ENCODE measurements at places on chromosomes 6 and 20.

DNA sequence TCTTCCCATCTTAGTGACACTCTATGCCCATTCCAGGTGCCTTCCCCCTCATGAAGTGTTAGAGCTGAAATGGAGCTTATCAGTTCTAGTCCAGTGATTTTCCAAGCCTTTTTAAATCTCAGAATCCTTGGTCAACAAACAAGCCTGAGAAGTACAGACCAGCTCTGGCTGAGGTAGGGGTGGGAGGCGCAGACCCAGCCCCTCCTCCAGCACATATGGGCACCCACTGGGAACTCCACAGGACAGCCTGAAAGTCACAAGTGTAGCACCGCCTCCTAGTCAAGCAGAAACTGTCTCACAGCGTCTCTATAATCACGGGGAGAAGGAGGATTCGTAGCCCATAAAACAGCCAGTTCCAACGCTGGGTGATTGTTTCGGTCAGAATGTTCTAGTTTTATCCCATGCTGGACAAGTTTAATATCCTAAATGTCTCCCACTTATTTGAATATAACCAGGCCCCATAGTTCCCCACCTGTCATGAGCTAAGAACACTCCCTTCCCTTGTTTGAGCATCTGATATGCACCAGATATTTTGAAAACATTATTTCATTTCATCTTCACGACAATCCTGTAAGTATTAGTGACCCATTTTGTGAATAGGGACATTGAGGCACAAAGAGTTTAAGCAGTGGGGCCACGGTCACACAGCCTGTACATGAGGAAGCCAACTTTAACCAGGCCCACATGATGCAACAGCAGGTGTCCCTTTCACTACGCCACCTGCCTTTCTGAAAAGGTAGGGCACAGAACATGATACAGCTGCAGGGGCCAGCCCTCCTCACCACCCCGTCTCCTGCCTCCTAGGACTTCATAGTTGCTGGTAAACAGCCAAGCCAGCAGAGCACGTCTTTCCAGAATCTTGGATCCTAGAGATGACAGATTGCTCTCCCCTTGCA lies 40.1 kb downstream of the TRAF3IP2 start:
- DNase-seq, result no peak

- peak; percentile 35 for DNase-seq
These were observed 26.7 kb downstream of the PKIG start for GRCh38 chr20:44609006-44609515.

GRCh38 chr6:75284632-75285282 lies at the start of gene TMEM30A:
Gene TMEM30A (minus strand): TSS chr6:75284792. CDS start chr6:75284638, 154 bp downstream.
- peak; percentile 99 for DNase-seq

GRCh38 chr6:92700411-92700810 lies 718.9 kb downstream of the EPHA7 start:
- no peak for DNase-seq

DNA sequence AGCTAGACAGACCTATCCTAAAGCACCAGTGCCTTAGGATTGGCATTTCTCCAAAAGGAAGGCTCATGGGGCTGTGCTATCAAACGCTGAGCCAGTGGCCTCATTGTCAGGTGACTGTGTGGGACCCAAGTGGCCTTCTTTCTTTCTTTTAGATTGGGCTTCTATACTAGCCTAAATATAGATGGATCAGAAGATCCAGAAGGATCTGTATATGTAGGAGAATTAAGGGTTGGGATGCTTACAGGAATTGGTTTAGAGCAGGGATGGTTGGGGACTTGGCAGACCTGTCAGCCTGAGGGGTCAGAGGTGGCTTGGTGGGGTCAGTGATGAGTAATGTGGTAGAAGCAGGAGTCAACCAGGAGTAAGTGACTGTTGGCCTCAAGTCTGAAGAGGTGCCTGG lies 14.8 kb downstream of the ABT1 start:
- no peak for DNase-seq

- DNase-seq, result peak; percentile 81
These were observed 151.1 kb upstream of the B3GAT2 start for GRCh38 chr6:71107911-71108420.

DNA sequence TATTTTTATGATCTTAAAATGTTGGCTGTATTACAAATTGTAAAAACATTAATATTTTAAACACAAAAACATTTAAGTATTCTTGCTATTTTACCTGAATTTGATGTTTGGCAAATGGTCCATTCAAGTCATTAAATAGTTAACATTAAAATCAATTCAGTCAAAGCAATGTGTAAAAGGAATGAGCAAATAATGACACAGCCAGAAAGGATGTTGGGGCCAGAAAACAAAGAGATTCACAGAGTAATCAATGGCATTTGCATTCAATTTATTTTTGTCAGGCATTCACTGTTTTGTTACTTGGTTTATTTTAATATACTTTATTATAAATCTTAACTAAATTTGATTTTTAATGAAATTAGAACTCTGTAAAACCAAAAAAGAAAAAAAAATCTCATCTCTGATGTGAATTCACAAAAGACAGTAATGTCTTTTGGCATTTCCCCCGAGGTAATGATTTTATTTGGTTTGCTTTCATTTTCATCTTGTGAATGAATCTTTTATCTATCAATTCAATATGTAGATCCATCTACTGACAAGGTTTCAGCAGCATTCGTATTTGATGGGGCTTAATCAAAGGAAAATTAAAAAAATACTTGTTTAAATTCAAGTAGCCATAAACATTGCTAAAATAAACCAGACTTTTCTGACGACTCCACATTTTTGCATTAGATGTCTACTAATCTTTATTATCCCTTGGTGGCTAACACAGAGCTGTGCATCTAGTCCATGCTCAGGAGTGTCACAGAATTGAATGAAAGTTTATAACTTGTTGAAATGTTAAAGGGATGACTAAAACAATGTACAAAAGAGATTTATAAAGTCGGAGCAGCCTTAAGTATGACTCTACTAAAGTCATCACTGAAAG lies 866.7 kb upstream of the GJE1 start:
- DNase-seq, result peak; percentile 56

DNA sequence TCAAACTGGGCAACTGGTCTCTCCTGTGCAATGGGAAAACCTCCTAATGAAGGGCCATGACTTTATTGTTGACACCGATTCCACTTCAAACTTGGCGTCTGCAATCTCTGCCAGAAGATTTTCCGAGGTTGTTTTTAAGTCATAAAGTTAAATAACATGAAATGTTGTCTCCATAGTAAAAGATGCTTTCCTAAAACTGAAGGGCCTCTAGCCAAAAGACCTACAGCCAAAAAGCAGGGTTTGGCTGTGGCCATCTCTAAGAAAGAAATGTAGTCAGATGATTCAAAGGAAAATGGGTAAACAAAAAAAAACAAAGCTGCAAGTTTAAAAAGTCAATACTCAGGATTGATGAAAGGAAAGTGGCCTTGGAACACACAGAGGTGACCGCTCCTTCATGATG lies 14.1 kb downstream of the CD93 start:
- peak; percentile 78 for DNase-seq

DNA sequence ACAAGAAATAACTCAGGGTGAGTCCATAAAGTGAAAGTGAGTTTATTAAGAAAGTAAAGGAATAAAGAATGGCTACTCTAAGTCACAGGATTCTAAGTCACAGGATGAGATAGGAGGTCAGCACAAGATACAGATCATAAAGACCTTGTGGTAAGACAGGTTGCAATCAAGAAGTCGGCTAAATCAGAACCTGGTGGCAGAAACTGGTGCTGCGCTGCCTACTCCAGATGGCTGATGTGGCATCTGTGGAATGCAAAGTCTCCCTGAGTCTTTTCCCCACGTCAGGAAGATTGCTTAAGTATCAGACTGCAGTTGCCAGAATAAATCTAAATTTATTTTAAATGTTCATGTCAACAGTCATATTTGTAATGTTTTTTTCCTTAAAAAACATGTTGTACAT lies 10.7 kb upstream of the KCNK15 start:
- DNase-seq, result no peak

GRCh38 chr20:18805881-18806280 lies 7.7 kb upstream of the SCP2D1 start:
- peak; percentile 17 for DNase-seq

GRCh38 chr6:34056305-34057108 lies 89.4 kb downstream of the GRM4 start:
- DNase-seq, result peak; percentile 55

DNA sequence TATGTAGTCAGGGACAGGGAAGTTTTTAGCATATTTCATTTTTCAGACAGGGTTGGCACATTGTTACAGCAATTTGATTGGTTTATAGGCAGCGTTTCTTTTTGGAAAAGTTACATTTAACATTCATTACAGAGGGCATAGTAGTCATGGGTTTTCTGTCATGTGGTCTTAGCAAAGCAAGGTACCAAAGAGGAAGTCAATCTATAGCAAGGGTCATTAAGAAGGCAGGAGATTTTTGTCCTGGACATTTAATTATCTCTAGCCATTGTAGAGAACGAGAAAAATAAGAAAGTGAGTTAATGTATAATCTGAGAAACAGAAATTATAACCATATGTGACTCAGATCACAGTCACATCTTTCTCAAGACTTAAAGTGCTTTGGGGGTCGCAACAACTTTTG lies 47.4 kb downstream of the TPD52L1 start:
- no peak for DNase-seq

- DNase-seq, result no peak
These were observed 172.6 kb upstream of the LAMA2 start for GRCh38 chr6:128710315-128710714.

- no peak for DNase-seq
These were observed 264.6 kb downstream of the FRK start for GRCh38 chr6:115796061-115796460.

- peak; percentile 42 for DNase-seq
These were observed 148.8 kb downstream of the RPS12 start for GRCh38 chr6:132962936-132963868.

DNA sequence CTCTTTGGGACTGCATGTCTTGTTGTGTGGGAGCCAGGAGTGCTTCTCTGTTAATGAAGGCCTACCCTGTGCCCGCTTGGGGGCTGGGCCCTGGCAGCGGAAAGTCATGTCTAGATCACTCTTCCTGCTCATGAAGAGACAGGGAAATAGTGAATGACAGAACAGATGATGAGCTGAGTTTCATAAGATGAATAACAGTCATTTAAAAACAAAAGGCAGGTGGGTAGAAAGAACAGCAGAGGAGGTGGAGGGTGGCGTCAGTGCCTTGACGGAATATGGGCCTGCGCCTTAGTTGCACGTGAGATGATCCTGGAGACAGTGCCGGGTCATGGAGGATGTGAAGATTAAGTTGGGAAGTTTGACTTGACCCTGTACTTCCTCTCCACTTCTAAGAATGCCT lies 85.5 kb downstream of the ARID1B start:
- DNase-seq, result no peak

GRCh38 chr20:5184684-5185083 lies 57.9 kb downstream of the CDS2 start:
- no peak for DNase-seq

GRCh38 chr6:113530769-113531168 lies 326.4 kb upstream of the MARCKS start:
- DNase-seq, result no peak

DNA sequence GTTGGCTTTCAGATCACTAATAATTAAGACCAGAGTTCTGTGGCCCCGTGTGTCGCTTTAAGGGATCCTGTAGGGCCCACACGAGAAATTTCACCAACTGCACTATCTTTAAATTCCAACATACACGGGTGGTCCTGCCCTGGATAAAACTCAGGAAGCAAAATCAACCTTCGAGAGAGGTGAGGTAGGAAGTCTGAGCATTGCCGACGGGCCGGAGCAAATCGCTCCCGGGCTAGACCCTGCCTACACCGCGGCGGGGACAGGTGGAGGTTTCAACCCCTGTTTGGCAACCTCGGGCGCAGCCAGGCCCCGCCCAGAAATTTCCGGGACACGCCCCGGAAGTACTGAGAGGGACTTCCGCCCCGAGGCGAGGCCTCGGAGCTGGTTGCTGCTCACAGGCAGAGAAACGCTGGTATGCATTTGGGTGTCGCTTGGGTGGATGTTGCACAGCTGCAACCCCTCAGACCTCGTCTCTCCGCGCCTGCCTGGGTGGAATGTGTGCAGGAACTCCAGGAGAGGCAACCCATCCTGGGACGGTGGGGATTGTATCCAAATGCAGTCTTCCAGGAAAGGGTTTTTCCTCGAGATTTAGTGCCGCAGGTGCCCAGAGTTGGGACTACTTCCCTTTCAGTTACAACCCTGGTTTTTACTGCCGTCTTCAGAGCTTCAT lies 19.9 kb downstream of the ZKSCAN8 start:
- peak; percentile 79 for DNase-seq

- no peak for DNase-seq
These were observed 519.1 kb upstream of the EYS start for GRCh38 chr6:66226109-66226508.

DNA sequence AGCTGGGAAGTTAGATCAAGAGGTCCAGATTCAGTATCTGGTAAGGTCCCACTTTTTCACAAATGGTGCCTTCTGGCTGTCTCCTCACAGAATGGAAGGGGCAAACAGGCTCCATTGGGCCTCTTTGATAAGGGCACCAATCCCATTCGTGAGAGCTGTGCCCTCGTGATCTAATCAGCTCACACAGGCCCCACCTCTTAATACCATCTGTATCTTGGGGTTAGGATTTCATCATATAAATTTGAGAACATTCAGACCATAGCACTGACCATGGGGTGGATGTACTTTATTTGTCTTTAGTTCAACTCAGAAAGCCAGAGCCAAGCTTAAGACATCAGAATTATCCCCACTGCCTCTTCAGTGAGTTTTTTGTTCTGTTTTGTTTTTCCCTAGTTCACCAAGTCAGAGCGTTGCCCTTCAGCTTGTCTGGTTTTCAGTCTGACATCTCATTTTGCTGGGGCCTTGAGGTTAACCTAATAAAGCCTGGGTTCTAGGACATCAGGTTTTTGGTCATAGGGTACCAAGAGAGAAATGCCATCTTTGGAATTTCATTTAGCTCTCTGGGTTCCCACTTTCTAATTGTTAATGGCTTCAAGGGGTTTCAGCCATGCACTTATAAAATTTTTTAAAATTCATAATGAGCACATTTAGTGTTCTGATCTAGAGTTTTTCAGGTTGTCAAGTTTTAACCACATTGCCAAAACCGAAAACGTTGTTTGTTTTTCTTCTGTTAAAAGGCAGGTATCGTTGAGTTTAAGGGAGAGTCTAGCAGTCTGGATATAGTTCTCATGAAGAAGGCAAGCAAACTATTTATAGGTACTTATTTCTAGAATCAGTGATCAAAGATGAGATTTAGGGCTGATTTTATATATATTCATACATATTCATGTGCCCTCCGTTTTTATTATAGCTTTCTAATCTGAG lies 19.0 kb downstream of the SENP6 start:
- DNase-seq, result no peak

DNA sequence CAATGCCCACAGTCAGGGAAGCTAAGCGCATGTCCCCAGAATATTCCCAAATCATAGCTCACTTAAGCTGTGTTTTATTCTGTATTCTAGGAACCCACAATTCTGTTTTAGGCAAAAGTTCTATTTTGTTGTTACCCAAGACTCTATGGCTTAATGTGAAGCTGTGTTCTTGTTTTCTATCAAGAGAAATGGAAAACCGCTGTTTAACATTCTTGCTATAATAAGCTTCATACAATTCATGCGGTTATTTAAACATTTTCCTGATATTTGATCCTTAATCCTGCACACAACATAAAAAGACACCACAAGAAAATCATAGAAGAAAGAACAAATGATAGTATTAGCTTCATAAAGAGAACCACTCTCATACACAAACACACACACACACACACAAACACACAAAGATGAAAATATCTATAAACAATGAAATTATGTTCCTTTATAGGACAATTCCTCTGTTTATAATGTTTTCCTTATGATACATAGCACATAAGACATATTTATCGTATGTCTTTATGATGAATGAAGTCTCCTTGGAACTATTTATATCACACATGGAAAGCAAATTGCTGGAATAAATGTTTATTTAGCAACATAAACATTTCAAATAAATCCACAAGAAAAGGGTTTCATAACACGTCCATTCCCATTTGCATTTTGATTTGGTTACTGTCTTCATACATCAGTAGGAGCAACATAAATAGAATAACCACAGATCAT lies 16.4 kb upstream of the COL21A1 start:
- no peak for DNase-seq

Data from muscle of back (tissue), 13 donors.